ENCODE measurements at places on chromosomes 12 and 14.

DNA sequence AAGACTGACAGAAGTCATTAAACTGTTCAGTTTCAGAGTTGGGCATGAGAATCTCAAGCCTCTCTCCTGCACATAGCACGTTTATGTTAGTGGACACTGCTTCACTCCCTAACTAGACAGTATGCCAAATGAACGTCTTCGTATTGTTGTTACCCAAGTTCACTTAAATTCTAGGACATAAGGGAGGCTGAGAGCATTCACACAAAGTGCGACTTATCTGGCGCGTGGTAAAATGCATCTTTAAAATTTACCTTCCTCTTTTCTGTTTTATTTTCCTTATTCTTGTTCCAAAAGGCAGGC is 166.3 kb downstream of the AKAP6 start:
- no peak for DNase-seq

GRCh38 chr12:96208801-96209549 is 14.8 kb downstream of the ELK3 start:
- no peak for DNase-seq

- DNase-seq = no peak
These were observed 102.3 kb upstream of the CPSF6 start for GRCh38 chr12:69136931-69137613.

- DNase-seq = no peak
These were observed 784.6 kb downstream of the TMTC2 start for GRCh38 chr12:83471341-83471740.

GRCh38 chr12:124432376-124432775 is 135.0 kb downstream of the NCOR2 start:
- no peak for DNase-seq

- no peak for DNase-seq
These were observed 29.7 kb downstream of the KDM2B start for GRCh38 chr12:121550974-121551634.

- peak; percentile 46 for DNase-seq
These were observed 18.7 kb downstream of the SETD1B start for GRCh38 chr12:121822393-121823100.

GRCh38 chr12:94783862-94784261 is 133.5 kb upstream of the TMCC3 start:
- no peak for DNase-seq

- no peak for DNase-seq
These were observed 798 bp downstream of the CCDC198 start for GRCh38 chr14:57492859-57493258.

GRCh38 chr12:45407981-45408728 is 192.3 kb downstream of the ANO6 start:
- no peak for DNase-seq

GRCh38 chr12:51460519-51460918 is 35.9 kb downstream of the SLC4A8 start:
- DNase-seq = no peak

DNA sequence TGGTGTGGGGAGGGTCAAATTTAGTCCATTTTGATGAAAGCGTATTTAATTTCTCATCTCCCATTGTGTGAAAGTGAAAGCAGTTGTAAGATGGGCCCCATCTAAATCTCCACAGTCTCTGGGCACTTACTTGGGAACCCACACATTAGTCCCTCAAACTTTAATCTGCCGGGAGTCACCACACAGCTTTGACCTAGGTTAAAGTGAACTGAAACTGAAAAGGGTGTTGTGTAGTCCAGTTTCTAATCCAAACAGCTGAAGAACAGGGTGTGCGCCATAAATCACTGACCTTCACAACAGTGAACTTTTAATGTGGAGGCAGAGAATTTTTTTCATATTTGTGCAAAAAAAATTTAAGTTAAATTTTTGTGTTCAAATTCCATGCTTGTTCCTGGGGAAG is 48.4 kb upstream of the PTPRO start:
- DNase-seq = no peak
